GM13977 (cell line): ENCODE measurements at places on chromosomes 12 and 14.

- no peak for DNase-seq
Observed at GRCh38 chr14:78341827-78342389, 171.7 kb downstream of the NRXN3 start.

- DNase-seq, result no peak
Observed at GRCh38 chr12:59431266-59431665, 164.6 kb upstream of the SLC16A7 start.

DNA sequence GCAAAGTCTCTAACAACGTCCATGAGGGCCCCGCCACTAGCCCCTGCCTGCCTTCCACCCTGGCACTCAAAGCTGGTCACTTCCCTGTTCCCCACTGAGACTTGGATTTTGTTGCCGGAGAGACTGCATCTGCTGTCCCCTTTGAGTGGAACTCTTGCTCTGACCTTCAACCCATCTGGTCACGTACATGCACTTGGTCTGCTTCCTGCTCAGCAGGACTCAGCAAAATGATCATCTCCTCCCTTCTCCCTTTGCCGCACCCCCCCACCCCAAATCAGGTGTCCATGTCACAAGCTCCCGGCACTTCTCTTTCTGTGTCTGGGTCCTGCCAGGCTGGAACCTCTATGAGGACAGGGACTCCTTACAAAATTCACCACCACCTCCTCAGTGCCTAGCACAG lies 180.9 kb downstream of the CHST11 start:
- DNase-seq, result no peak

DNA sequence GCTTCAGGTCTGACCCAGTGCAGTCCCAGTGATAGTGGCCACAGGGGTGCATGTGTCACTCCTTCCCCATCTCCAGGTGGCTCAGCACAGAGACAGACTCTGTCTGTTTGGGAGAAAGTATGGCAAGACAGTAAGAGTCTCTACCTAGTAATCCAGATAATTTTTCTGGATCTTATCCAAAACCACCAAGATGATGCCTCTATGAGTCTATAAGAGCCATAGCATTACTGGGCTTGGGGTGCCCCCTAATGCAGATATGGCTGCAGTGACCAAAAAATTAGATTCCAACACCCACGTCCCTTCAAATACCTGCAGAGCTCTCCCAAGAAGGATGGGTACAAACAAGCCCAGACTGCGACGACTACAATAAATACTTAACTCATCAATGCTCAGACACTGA lies 123.8 kb downstream of the GRIP1 start:
- no peak for DNase-seq

DNA sequence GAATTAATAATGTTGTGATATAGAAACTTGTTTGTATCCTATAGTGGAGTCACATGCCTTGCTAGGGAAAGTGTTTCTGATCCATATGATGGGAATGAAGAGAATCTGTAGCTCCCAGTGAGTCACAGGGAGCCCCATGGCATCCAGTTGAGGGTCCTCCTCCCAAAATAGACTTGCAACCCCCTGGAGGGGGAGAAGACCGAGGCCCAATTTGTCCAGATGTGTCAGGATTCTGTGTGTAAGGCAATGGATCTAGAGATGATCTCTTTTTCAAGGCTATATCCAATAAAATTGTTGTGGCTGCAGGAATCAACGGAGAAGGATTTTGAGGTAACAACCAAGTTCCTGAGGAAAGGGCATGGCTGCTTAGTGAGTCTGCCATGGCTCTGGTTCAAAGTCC lies 121.8 kb downstream of the BCL11B start:
- no peak for DNase-seq

GRCh38 chr12:20572451-20572850 lies 122.7 kb upstream of the SLCO1C1 start:
- DNase-seq, result no peak

DNA sequence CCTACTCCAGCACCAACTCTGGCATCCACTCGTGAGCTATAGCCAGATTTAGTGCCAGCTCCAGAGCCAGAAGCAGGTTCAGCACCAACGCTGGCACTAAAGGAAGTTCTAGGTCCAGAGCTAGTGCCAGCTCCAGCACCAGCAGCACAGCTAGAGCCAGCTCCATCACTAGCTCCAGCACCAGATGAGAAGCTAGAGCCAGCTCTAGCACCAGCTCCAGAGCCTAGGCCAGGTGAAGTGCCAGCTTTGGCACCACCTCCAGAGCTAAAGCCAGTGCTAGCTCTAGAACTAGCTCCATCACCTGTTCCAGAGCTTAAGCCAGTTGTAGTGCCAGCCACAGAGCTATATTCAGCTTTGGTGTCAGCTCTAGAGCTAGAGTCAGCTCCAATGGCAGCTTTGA lies 24.7 kb downstream of the ABCD4 start:
- DNase-seq, result no peak

- DNase-seq, result no peak
Observed at GRCh38 chr12:57452937-57453509, 2.1 kb upstream of the INHBE start.
